ENCODE measurements at places on chromosomes 5 and 9.
A peak's percentile ranks its signal among the peaks of the same experiment; 100 is the strongest.

DNA sequence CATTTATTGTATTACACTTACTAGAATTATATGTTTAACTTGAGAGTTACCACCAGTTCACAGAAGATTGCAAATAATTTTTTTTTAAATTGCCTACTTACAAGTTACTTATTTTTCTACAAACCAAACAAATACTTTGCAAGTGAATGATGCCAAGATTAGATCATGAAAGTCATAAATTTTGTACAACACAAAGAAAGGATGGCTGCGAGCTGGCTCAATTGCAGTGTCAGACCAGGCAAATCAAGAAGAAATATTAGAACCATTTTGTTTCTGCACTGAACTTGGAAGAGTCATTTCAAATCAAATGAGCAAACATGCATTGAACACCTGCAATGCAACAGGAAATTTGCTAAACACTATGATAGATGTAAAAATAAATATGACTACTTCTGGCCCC is 97.3 kb downstream of the PLCXD3 start:
- DNase-seq: no peak

- DNase-seq: no peak
Measured at GRCh38 chr9:112007575-112008240, 111.1 kb downstream of the UGCG start.

DNA sequence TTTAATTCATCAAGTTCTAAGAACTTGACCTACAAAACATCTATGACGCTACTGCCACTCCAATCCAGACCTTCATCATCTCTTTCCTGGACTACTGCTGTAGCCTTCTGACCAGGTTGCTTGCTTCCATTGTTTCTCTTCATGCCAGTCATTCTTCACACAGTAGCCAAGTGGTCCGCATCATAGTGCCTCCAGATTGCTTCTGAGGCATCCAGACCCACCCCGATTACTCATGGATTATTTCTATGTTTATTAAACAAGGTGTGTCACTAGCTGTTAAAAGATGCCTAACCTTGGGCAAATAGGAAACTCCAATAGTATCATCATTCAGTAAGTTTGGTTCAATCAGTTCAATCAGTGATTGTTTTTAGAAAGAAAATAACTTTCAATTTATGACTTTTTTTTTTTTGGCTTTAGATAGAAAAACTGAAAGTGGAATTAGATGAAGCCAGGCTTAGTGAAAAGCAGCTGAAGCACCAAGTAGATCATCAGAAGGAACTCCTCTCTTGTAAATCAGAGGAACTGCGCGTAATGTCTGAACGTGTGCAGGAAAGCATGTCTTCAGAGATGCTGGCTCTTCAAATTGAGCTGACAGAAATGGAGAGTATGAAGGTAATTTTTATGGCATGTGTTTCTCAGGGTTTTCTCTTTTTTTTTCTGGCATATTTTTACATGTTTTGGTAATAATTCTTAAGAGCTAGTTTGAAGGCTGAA is 9.5 kb downstream of the SPDL1 start:
- no peak for DNase-seq

GRCh38 chr9:130112538-130113151 is 58.9 kb downstream of the GPR107 start:
- DNase-seq: peak; percentile 7

DNA sequence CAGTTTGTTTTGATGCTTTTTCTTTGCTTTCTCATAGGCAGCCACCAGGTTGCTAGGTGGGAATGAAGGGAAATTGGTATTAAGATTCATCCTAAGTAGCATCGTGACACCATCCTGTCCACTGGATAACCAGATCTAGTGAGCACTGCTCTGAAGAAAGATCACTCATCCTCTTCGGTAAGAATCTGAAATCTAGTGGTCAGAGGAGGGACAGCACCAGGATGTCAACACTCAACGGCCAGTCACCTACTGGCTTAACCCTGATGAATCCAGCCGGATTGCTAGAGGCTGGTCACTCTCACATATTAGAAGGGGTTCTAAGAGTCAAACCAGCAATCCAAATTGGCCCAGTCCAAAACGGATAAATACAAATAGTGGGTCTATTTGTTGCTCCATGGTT is 50.8 kb downstream of the DCP2 start:
- no peak for DNase-seq

GRCh38 chr5:1769752-1770442 is 29.7 kb downstream of the MRPL36 start:
- DNase-seq: no peak

GRCh38 chr9:98995971-98996504 is 52.3 kb downstream of the COL15A1 start:
- DNase-seq: no peak

GRCh38 chr5:151633892-151634291 is 42.8 kb upstream of the FAT2 start:
- no peak for DNase-seq

DNA sequence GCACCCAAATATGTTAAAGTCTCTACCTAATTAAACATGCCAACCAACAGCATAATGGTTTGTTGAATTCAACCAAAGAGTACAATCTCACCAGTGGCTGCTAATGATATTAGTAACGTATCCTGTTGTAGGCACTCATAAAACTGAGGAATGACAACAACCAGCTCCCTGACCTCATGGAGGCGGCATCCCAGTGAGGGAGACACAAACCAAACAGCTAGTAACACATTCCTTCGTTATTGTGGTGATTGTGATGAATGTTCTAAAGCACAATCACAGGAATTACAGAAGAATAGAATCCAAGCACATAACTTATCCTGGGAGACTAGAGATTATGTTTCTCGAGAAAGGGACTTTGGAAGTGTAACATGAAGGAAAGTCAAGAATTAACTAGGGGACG is 224.6 kb downstream of the CTNND2 start:
- DNase-seq: no peak

- DNase-seq: peak; percentile 65
Measured at GRCh38 chr5:10761185-10761932, at the start of gene DAP. Gene DAP (minus strand): TSS chr5:10761234. CDS start chr5:10761068, 166 bp downstream.

- DNase-seq: no peak
Measured at GRCh38 chr9:124334568-124335319, 77.0 kb downstream of the NEK6 start.

- DNase-seq: no peak
Measured at GRCh38 chr9:35028341-35028740, 38.8 kb downstream of the DNAJB5 start.

GRCh38 chr5:134879456-134879855 is 5.3 kb downstream of the TXNDC15 start:
- no peak for DNase-seq

GRCh38 chr9:7936163-7936562 is 136.6 kb upstream of the DMAC1 start:
- DNase-seq: no peak

- no peak for DNase-seq
Measured at GRCh38 chr5:52863715-52864290, 76.1 kb downstream of the ITGA1 start.

DNA sequence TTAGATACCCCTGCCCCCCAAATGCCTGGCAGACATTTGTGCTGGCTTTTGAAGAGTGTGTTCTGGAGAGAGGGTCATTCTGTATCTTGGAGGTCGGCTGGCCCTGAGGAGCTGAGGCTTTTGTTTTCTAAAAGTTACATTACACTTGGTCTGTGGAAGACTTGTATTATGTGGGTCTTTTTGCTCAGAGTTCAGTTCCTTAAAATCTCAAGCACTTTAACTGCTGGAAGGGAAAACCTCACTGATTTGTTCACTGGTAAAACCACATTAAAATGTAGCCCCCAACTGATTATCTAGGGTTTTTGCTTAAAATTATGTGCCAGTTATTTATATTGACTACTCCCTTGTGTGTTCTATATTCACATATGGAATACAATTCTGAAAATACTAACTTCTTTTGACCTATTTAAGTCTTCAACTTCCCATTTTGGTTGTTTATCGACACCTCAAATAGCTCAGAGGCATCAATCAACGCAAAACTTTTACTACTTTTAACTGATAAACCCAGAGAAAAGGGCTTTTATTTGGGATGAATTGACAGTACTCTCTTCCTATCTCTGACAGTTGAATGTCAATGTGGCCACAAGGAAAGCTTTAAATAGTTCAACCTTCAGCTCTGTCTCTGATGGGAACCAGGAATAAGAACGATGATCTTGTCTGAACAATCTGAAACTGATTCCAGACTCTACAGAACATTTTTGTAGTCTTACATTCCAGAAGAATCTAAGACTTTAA is 54.0 kb upstream of the MAP3K1 start:
- no peak for DNase-seq

- DNase-seq: no peak
Measured at GRCh38 chr5:14663734-14664269, 716 bp upstream of the OTULIN start.

DNA sequence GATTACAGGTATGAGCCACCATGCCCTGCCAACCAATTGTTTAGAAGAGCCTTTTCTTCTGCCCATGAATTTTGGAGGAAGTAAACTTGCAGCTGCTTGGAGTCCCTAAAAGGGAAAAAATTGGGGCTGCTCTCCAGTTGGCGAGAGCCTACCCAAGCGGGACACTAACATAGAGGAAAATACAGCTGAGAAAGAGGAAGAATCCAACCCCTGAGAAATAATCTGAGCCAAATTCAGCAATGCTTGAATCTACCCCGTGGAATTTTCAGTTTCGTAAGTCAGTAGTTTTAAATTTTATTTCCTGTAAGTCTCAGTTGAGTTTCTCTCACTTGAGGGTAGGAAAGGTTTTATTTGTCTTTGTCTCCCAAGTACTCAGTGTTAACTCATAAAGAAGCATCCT is 30.4 kb upstream of the UBTD2 start:
- no peak for DNase-seq

Measured in NCI-H1092 (cell line).